SK-N-SH treated with all-trans-retinoic acid at 6 μM for 48 hours (cell line): ENCODE measurements at places on chromosomes 11 and 22.

- ATAC-seq, result no peak
Observed at GRCh38 chr22:48758881-48759875, 1068.5 kb downstream of the BRD1 start.

- no peak for ATAC-seq
Observed at GRCh38 chr11:65188486-65188885, 6.8 kb downstream of the CAPN1 start.

- ATAC-seq, result no peak
Observed at GRCh38 chr22:46447906-46448305, 89.5 kb downstream of the CELSR1 start.

DNA sequence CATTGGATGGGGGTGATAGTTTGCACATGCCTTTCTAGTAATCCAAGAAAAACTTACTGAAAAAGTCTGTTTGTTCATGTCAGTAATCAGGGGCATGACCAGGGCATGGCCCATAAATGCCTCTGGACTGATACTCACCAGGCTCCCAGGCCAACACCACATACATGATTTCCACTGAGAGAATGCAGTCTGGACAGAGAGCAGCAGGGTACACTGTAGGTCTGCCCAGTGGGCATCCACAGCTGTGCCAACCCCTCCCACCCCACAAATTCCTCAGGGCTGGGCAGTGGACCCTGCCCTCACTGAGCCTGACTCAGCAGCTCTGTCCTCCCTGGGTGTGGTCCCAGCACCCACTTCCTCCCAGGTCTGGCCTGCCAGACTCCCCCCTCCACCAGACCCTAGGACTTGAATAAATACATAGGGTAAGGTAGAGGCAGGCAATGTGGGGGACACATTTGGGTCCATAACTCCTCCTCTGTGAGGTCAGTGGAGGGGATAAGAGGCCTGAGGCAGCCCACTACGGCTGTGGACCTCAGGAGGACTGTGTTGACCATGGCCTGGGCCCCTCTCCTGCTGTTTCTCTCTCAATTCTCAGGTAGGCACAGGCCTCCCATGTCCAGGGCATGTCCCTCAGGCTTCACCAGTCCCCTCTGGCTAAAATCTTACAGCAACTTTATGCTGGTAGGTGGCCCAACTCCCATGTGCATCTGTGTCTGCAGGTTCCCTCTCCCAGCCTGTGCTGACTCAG lies 92.2 kb upstream of the TOP3B start:
- ATAC-seq, result no peak; the same call in 2 of the 3 replicates
